Karpas-422 (cell line): ENCODE measurements at places on chromosomes 5 and 9.

DNA sequence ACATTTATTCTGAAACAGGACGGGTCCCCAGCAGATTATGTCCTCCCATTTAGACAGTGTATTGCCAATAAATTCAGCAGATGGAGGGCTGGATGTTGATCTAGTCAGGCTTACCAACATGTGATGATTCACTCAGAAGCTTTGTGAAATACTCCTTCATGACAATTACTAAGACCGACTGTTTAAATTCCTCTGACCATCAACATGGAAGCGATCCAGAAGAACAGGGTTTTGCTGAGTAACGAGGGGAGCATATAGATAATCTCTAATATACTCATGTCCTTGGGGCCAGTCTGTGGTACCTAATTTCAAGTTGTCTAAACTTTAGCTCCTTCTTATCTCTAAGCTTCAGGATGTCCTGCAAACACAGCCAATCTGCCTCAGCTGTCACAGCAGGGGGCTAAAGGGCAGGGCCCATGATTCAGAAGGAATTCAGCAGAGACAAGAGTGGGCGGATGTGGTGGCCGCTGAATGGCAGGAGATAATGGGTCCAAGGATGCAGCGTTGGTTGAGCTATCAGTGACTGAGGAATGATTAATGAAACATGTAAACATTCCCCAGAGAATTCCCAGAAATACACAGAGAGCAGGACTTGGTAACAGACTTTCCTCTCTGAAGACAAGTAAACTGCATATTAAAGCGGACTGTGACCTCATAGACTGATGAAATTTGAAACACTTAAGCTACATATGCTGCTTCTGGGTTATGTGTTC lies 109.4 kb downstream of the ANKRD55 start:
- DNase-seq = no peak

DNA sequence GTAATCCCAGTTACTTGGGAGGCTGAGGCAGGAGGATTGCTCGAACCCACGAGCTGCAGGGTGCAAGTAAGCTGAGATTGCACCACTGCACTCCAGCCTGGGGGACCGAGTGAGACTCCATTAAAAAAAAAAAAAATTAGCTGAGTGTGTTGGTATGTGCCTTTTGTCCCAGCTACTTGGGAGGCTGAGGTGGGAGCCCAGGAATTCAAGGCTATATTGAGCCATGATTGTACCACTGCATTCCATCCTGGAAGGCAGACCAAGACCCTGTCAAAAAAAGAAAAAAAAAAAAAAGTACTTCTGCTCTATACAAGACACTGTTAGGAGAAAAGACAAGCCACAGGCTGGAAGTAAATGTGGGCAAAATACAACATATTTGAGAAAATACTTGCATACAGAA lies 68.5 kb upstream of the FBXW11 start:
- no peak for DNase-seq

DNA sequence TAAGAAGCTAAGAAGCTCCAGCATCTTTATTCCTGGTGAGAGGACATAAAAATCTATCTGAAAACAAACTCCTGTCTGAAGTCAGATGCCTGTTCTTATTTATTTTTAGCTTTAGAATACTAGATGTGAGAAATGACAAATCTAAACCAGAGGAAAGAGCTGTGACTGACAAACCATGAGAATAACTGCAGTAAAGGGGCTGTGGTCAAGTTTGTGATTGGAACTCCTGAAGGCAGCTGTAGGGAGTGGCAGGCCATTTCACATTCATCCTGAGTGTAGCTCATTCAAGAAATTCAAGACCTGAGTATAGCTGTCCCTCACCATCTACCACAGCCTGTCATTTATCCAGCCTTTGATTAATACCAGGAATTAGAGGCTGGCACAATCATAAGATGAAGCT lies 718.8 kb downstream of the BRINP1 start:
- no peak for DNase-seq

DNA sequence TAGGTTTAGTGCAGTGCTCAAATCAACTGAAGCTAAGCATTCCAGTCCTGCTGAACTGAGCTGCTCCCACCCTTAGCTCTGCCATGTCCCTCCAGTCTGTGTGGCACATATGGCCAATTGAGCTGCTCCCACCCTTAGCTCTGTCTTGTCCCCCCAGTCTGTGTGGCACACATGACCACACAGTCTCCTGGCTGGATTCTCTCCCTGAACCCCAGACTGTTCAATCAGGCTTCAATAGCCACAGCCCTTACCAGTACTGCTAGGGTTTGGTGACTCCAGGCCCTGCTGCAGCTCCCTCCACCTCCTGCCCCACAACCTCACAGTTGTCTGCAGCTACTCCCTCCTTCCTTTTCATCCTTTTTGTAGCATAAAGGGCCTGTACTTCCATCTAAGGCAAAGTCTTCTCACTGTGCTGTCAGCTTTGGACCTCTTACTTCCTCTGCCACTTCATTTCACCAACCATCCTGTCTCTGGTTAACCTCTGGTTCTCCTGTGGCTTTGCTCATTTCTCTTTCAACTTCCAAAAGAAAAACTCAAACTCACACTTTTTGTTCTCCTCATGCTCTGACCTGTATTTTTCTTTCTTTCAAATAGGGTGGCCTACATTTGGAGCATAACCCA lies 50.8 kb downstream of the ADAMTS12 start:
- DNase-seq = no peak

DNA sequence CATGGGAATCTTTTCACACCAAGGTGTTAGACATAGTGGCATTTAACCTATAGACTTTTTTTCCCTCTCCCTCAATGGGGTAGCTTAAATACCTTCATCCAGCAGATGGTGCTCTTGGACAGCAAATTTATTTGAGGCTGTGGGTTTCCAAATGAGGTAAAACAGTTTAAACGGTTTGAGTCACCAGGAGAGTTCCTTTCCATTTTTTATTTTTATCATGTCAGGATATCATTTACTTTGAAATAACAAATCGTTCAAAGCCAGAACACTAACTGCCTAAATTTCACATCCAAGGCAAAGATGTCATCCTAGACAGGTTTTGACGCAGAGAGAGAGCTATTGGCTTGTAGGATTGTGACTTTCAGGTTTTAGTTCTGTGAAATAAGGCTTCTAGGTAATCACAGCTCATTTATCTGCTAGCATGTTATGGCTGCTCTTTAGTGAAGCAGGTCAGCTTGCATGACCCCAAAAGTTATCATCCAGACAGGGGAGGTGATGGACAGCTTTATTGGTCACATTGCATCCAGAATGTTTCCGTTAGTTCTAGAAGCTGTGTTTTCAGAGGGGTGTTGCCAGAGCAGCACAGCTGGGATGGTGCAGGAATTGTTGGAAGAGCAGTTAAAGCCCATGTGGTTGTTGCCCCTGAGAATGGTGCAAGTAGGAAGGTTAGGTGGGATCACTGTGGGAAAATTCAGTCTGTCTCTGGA lies 69.8 kb downstream of the KDM4C start:
- peak; percentile 88 for DNase-seq

GRCh38 chr9:70374962-70375618 lies 39.4 kb downstream of the KLF9 start:
- DNase-seq = no peak

GRCh38 chr5:150066901-150067396 lies 19.4 kb downstream of the CSF1R start:
- DNase-seq = peak; percentile 61

GRCh38 chr9:70924895-70925547 lies 196.4 kb downstream of the TRPM3 start:
- DNase-seq = peak; percentile 80
